ENCODE measurements at places on chromosomes 4 and X.
A peak's percentile ranks its signal among the peaks of the same experiment; 100 is the strongest.

DNA sequence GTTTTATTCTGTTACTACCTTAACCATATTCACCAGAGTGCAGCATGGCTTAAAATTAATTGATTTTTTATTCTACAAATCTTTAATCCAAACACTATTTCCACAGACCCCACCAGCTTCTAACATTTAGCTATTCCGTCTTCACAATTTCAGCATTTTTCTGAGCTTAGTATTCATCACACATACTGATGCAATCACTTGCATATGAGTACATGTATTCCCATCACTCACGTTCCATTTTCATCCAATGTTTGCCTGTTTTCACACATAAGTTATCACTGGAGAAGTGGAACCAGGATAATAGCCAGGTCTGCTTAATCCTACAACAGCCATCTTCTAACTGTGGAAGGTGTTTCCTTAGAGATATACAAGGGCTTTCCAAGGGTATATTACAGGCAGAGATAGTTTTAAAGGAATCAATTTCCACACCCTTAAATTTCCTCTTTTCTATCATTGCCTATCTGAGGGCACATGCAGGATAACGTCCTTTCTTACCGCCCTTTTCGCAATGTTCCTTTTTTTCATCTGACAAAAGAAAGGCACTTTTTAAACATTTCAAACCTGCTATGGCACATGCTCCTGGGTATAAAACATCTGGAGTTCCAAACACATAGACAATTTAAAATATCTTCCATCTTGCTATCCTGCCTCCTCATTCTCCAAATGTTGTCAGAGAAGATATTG, 115.8 kb downstream of the CORIN start:
- DNase-seq, result no peak

DNA sequence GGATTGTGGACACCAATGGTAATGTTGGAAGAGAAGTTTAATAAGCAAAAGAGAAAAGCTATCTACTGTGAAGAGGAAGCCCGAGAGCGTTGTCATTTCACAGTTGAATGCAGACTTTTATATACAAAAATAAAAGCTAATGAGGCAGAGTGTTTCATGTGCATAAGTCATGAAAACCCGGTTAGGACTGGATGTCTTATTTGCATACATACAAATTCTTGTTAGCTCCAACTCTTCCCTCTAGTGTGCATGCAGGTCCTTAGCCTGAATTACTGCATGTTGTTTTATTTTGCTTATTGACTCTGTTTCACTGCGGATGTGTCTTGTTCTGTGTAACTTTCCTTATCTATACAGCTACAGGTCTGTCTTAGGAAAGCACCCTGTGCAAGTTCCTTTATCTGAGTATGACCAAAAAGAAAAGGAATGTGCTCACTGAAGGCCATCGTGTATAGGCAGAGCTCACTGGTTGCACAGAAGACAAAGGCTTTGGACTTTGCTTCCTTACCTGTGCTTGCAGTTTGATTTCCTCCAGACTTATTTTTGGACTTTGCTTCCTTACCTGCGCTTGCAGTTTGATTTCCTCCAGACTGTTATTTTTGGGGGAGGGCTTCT, 25.1 kb upstream of the UGT2B11 start:
- DNase-seq, result no peak

GRCh38 chr4:140755774-140756318, 339 bp downstream of the TBC1D9 start:
- DNase-seq, result no peak

DNA sequence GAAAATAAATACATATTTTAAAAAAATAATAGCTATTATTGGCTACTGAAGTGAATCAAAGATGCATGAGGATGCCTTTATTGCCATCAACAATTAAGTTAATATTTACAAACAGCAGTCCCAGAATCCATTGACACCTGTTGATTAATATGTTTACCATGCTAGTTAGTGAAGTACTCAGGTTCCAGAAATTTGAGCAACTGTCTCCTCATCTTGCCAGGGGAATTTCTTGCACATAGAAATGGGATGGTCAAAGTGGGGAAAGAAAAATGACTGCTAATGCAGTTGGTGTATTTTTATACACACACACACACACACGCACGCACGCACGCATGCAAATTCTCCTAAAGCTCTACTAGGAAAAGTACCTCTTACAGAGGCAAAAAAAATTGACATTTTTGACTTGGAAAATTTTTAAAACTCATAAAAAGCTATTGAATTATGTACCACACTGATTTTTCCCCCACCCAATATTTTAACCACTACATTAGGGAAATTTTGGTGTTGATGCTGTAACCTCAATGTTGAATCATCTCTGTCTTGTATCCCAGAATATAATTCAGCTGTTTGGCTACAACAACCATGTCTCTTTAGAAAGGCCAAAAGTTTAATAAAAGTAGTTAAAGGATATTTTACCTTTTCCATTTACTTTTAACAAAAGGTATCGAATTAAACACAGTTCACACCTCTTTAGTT, 105.3 kb upstream of the TMEM150C start:
- no peak for DNase-seq

GRCh38 chrX:41889317-41890025, 33.9 kb downstream of the CASK start:
- no peak for DNase-seq

DNA sequence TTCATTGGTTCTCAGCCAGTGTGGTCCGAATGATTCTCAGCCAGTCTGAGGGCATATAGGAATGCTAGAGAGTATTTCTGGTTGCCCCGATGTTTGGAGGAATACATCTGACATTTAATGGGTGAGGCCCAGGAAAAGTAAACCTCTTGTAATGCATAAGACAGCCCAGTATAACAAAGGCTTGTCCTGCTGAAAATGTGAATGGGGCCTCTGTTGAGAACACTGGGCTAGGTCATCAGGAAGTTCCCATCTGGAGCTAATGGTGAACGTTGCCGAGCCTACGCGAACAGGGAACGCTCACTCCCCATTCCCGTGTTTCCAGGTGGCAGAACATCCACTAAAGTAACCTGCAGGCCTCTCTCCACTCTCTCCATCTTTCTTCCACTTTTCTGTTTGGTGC, 132.0 kb upstream of the CLNK start:
- no peak for DNase-seq

DNA sequence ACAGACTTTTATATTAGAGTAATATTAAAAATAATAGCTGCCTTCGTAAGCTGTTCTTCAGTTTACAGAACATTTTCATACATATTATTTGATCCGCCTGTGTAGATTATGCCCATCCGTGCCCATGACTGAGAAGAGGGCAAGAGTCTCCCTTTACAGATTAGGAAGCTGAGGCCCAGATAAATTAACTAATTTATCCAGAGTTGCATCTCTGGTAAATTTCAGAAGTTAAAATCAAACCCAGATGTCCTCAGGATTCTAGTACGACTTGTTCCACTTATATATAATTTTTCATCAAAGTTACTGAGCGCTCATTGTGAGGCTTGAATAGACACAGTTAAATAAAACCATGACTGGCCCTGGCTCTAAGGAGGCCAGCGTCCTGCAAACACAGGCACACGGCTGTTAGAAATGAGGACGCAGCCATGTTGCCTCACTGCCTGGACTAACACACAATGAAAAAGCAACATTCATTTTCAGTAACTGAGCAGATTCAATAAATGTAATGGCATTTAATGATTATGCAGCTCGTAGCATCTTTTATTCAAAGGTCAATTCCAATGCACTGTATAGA, 148.0 kb downstream of the TENM3 start:
- DNase-seq, result no peak

GRCh38 chr4:13701937-13702446, 74.5 kb upstream of the BOD1L1 start:
- no peak for DNase-seq

- peak; percentile 38 for DNase-seq
Measured at GRCh38 chr4:123452616-123453015, 56.0 kb downstream of the SPRY1 start.

GRCh38 chr4:89064848-89065247, 7.9 kb upstream of the FAM13A start:
- DNase-seq, result no peak

DNA sequence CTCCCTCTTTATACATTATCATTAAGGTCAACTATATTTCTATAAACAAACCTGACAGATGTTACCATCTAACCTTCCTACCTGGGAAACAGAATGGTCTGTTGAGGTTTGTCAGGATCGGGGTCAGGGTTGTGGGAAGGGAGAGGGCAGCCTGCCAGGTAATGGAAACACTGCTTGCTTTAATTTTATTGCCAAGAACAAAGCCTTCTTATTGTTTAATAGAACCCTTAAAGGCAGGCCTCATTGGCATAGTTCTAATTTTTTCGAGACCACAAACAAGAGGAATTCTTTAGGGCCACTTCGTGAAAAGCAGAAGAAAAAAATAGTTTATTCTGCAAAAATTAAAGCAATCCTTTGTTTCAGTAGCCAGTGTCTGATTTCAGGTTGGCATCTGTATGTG, 113.2 kb downstream of the MID1 start:
- no peak for DNase-seq

DNA sequence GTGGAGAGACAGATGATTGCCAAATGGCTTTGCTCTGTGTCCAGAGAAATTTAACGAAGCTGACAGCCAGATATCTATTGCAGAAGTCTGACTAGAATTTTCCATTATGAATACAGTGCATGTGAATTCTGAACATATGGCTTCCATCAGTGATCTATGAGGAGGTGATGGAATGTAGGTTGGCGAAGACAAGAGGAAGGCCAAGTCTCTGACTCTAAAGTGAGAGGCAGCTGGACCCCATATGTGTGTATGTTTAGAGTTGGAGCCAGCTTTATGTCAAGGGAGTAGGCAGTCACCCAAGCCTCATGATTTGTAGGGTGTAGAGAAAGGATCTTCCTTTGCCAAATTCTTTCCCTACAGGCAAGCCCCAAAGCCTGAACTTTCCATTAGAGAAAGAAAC, 76.2 kb upstream of the TEX13D start:
- no peak for DNase-seq

DNA sequence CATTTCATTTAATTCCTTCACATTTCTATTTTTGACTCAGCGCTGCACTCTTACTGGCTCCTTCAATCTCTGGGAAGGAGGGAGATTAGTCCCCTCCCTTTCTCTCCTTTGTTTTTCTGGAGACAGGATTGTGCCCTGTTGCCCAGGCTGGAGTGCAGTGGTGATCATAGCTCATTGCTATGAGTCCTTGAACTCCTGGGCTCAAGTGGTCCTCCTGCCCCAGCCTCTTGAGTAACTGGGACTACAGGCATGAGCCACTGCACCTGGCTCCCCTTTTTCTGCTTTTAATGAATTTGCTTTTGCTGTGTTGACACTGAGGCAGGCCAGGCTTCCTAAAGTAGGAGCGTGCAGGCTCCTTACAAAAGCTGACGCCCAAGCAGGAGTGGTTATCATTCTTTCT, 10.5 kb downstream of the TBC1D14 start:
- no peak for DNase-seq

- no peak for DNase-seq
Measured at GRCh38 chr4:137775701-137776100, 243.4 kb upstream of the PCDH18 start.

DNA sequence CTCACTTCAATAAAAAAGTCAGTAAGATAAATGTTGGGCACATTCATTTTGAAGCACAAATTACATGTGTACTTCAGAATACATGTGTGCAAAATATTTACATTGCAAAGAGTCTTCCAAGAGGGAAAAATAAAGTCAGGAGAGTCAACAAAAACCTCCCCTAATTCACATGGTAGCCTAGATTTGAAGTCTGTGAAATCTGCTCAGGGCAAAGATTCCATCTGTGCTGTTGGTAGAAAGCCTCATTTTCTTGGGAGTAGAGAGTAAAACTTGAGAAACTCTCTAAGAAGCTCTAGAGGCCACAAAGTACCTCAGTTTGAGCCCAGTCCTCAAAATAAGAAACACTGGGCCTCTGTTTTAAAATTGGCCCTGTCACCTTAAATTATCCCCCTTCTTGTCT, 303.4 kb downstream of the RAB28 start:
- no peak for DNase-seq

- no peak for DNase-seq
Measured at GRCh38 chrX:38271154-38271716, 50.6 kb upstream of the SRPX start.

- DNase-seq, result no peak
Measured at GRCh38 chr4:3779509-3779908, 13.3 kb downstream of the ADRA2C start.

DNA sequence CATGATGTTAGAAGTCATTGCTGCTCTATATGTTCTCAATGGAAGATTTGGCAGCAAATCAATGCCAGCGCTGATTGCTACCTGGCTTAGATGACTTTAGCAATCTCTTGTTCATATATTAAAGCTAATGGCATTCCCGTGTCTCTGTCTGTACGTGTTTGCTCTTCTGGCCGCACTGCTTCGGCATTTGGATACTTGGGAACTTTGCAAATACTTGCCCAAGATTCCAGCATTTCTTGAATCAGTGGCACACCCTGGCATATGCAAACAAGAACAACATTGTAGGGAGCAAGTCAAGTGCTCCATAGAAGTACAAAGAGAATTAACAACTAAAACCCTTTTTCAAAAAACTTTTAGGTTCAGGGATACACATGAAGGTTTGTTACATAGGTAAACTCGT, 128.9 kb upstream of the TMEM164 start:
- no peak for DNase-seq

- no peak for DNase-seq
Measured at GRCh38 chrX:150348365-150348764, 14.8 kb upstream of the MAMLD1 start.

DNA sequence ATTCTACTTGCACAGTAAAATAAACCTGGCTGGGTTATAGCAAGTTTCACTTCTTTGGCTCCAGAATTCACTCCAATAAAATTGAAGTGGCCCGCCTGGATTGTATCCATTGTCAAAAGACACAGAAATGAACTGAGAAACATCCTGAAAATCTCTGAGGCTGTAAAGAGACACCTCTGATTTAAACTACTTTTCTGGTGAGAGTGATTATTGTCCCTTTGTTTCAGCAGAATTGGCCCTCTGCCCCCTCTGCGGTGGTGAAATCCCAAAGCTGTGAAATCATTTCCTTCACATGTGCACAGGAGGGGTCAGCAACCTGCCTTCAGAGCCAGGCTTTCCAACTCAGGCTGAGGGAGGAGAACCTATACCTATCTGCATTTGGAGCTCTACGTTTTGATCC, 23.0 kb downstream of the GAB3 start:
- DNase-seq, result no peak

DNA sequence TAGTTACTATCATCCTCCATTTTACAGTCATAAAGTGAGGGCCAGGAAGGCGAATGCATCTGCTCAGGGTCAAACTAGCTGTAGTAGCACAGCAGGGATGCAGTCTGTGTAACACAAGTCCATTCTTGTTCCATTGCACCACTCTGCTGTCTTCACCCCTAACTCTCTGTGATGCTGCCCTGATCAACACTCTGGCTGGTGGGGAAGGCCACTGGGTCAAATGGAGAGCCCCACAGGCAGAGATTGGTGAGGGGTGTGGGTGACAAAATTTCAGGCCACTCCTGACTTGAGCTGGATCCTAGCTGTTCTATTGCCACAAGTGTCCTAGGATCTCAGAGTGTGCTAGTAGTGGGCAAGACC, 136.5 kb downstream of the PJA1 start:
- no peak for DNase-seq

DNA sequence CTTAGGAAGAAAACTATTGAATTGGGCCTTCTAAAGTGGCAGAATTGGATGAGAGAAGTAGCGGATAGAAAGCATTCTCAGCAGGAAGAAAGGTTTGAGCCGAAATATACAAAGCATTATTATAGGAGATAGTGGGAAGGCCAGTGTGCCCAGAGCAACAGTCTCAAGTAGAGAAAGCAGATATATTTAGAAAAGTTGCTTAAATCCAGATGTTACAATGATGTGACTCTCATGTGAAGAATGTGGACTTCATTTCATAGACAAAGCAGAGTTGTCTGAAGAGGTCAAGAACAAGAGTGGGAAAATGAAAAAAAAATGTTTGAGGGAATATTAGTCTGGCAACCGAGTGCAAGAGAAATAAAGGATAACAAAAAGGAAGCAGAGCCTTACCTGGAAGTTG, 66.9 kb downstream of the SYNPO2 start:
- no peak for DNase-seq

GRCh38 chr4:158036998-158037397, 135.8 kb downstream of the GASK1B start:
- no peak for DNase-seq

All from AG04449 (cell line).